Adipocyte (in vitro differentiated cells): ENCODE measurements at places on chromosomes 7 and 10.

DNA sequence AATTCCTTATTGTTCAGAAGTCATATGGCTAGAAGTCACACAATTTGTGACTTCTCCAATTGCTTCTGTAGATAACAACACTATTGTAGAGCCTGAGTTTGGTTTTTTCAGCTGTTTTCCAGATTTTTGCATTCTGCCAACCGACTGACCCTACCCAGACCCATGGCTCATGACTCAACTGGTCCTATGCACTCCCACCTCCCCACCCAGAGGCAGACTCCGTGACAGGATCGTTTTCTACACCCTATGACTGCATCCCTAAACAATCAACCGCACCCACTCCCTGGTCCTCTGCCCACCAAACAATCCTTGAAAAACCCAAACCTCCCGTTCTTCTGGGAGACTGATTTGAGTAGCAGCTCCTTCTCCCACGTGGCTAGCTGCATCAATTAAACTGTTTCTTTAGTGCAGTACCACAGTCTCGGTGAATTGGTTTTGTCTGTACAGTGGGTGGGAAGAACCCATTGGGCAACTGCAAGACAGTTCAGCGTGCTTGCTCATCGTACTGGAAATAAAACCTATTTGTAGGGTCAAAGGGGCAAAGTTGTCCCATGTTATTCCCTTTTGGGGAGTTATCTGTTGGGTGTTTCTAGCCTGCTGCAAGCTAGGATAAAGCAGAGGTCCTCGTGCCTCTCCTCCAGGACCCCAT lies 150.3 kb upstream of the FAM20C start:
- DNase-seq = peak; percentile 42

- DNase-seq = no peak
Measured at GRCh38 chr10:5423771-5424170, 11.4 kb downstream of the NET1 start.

GRCh38 chr7:75691793-75692543 lies 46.8 kb downstream of the HIP1 start:
- no peak for DNase-seq

GRCh38 chr10:103265717-103266329 lies 11.1 kb upstream of the INA start:
- DNase-seq = peak; percentile 86

DNA sequence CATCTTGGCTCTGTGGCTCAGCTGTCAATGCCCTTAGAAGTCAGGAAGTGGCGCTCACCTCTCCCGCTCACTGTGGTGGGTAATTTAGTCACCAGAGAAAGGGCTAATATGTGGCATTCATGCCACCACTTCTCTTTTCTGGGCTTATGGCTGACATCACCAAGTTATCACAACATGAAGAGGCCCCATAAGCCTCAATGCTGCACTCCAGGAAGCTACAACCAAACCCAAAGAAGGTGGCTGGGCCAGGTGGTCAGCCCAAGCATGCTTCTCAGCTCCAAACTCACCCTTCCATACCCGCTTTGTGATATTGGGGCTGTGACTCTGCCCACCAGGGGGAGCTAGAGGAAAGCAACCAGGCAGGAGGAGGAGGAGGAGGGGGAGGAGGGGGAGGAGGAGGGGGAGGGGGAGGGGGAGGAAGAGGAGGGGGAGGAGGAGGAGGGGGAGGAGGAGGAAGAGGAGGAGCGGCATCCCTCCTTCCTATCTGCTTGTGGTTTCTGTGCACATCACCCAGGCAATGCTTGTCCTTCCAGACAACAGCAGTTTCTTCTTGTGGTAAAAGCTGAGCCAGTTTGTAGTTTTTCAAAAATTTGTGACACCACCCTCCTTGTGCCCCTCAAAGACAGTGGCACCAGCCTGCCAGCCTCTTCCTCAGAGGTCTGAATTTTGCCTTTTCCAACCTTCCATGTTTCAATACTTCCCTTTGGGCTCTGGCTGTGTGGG lies 42.1 kb downstream of the CYP26A1 start:
- DNase-seq = peak; percentile 49

- no peak for DNase-seq
Measured at GRCh38 chr10:97481071-97481470, 17.2 kb downstream of the MMS19 start.

GRCh38 chr10:29816801-29817558 lies 182.2 kb upstream of the SVIL start:
- DNase-seq = no peak

GRCh38 chr10:45006276-45007030 lies 5.7 kb downstream of the ZNF22 start:
- no peak for DNase-seq

DNA sequence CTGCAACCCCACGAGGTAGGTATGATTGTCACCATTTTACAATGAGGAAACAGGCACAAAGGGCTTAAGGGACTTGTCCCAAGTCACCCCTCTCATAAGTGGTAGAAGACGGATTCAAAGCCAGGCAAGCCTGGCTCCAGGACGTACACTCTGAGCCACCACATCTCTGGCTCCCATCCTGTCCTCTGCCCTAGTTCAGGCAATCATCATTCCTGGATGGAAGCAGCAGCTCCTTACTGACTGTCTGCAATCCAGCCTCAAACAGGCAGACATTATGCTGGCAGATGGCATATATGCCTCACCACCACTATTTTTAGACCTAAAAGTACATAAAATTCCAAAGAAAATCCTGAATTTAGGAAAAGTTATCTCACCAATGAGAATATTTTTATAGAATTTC lies 100.7 kb downstream of the USP6NL start:
- DNase-seq = no peak

- no peak for DNase-seq
Measured at GRCh38 chr10:88592381-88592780, 5.8 kb downstream of the LIPJ start.

DNA sequence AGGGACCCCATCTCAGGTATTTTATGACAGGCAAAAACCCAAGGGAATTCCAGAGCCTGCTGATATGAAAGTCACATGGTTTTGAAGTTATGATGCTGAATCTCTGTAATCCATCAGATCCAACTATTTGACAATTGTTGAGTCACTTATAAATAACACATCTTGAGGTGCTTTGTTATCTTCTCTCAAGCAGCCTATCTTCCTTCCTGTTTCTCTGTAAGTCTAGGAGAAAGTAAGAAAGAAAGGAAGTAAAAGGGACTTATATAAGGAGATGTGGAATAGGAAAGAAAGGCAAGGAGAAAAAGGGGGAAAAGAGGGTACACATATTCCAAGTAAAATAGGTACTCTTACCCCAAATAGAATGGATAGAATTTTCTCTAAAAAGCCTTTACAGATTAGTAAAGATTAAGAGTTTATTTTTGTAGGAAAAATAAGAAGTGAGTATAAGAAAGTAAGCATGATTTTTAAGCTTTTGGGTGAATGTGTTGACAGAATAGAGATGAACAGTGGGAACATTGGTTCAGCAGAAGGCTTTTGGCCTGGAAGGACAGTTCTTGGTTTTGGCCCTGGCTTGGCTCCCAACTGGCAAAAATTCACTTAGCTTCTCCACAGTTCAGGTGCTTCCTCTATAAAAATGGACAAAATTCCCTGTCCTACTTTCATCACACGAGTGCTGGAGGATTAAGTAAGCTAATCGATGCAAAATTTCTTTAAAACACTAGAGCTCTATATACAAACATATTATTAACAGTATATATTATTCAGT lies 39.6 kb upstream of the ANK3 start:
- no peak for DNase-seq

DNA sequence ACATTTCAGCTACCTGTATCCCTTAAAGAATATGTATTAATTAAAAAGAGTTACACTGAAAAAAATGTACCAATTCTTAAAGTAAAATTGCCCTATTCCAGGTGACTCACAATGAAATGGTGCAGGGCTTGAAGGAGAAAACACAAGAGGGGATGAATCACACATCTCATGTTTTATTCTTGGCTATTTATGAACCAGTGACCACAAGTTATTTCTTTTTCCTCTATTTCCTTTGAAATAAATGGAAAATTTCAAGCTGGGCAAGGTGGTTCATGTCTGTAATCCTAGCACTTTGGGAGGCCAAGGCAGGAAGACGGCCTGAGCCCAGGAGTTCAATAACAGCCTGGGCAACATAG lies 106.8 kb downstream of the UBE2H start:
- DNase-seq = peak; percentile 55

- no peak for DNase-seq
Measured at GRCh38 chr7:155732286-155732685, 80.0 kb downstream of the SHH start.
